ENCODE measurements at places on chromosomes 5 and 9.

- no peak for DNase-seq
Observed at GRCh38 chr9:96599298-96599697, 20.3 kb downstream of the CDC14B start.

DNA sequence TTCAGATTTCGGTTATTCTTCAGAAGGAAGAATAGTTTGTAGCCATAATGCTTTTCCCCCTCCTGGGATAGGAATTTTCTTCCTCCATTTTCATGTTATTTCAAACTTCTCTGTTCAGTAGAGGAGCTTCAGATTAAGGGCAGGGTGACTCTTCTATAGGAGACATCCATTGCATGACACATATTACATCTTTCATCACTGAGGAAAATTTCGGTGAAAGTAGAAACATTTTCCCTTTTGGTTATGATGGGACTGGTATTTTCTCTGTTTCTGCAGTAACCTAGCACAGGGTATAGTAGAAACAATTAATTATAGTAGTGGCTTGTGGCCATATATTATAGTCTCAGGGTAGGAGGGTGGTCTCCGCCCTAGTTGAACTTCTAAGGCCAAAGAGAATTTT lies 1.1 kb downstream of the IPO11 start:
- DNase-seq: no peak

DNA sequence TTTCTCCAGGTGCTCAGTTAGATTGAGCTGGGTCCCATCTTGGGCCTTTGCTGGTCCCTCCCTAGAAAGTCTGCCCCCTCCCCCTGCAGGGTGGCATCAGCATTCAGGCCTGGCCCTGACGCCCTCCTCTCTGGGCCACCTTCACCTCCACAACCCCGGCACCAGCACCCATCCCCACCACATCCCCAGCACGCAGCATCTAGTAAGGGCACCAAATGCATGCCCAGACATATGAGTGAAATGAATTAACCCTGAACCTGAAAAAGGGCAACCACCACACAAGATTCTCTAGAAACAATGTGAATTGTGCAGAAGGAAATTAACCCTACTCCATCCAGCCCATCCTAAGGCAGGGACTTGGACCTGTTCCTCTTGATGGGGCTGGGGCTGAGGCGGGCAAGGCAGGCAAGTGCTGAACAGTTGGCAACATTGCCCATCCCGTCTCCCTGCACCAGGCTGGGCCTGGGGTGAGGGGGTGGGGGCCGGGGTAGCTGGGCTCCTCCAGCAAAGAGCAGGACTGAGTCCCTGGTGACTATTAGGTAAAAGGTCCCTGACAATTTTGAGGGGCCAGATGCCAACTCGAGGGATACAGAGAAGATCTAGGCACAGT lies 125.9 kb downstream of the KCNIP1 start:
- DNase-seq: no peak

- DNase-seq: no peak
Observed at GRCh38 chr9:34590381-34591247, 1.1 kb upstream of the CNTFR start.

- no peak for DNase-seq
Observed at GRCh38 chr9:14351221-14351836, 37.4 kb upstream of the NFIB start.

DNA sequence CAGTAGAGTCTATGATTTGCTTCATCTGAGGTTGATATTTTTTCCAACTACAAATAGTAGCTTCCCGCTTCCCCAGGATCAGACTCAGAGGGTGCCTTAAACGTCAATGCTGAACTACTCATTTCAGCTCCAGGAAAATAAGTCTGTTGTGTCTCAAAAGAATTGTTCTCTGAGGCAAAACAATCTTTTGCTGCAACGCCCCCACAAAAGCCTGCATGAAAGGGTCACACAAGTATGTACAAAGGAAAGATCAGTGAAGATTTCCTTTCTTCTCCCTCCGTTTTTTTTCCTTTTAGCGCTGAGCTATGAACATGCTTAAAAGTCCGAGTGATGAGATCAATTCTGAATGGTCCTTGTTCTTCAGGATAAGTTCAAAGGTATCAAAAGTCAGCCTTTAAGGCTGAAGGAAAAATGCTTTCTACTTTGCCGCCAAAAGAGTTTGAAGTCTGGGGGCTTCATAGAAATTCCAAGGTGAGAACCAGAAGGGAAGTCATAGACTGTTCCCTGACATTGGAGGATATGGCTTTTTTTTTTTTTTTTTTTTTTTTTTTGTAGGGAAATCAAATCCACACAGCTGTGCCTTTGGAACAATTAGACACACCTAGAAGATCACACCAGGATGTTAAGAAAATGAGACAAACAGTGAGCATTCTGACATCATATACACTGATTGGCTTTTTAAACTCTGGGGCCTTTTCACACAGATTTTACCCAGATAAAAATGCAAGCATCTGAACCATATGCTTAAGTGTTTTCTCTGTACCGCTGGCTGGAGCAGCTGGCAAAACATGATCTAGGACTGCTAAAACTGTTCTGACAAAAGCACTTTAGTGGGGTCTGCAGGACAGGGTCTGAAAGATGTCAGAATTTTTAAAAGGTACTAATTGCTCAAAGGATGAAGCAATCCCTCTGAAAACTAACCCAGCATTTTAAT lies 329.3 kb downstream of the ENC1 start:
- DNase-seq: no peak

GRCh38 chr9:105051897-105052296 lies 123.9 kb upstream of the ABCA1 start:
- no peak for DNase-seq

DNA sequence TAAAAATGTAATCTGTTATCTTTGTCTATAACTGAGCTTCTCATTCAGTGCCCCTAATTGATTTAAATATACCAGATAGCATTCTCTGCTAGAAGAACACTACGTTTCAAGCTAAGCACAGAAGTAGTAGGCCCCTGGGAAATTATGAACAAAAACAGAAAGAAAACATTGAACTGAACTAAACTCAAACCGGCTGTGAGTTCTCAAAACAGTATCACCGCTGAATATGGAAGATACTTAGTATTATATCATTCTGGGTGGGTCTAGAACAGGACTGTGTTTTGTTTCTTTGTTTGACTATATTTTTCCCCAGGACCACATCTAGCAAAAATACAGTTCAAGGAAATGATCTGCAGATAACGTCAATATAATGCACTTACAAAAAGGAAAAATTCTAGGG lies 95.1 kb upstream of the HMHB1 start:
- no peak for DNase-seq

- no peak for DNase-seq
Observed at GRCh38 chr5:170159101-170159698, 53.5 kb downstream of the FOXI1 start.

- no peak for DNase-seq
Observed at GRCh38 chr9:33172256-33173238, 5.4 kb upstream of the B4GALT1 start.

DNA sequence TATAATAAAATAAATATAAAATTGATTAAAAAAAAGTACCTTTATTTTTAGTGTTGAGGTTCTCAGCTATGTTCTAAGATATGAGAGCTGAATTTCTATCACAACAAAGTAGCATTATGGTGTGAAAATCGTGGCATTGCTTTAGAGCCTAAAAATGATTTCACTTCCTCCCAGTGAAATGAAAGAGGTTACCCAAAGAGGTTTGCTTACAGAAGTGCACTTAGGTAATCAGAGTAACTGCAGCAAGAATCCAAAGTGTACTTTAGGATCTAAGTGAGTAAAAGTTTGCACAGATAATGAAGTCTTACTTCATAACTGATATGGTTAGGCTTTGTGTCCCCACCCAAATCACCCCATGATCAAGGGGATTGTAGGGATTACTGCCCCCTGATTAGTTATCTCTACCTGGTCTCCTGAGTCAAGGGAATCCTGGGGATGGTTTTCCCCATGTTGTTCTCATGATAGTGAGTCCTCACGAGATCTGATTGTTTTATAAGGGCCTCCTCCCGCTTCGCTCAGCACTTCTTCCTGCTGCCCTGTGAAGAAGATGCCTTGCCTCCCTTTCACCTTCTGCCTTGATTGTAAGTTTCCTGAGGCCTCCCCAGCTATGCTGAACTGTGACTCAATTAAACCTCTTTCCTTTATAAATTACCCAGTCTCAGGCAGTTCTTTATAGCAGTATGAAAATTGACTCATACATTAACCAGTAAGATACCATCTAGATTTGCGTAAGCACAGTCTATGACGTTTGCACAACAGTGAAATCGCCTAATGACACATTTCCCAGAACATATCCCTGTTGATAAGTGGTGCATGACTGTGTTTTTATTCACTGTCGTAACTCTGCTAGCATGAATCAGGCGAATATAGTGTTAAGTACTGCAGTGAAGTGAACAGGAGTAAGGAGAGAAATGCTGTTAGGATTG lies 40.3 kb upstream of the LRRC70 start:
- no peak for DNase-seq

DNA sequence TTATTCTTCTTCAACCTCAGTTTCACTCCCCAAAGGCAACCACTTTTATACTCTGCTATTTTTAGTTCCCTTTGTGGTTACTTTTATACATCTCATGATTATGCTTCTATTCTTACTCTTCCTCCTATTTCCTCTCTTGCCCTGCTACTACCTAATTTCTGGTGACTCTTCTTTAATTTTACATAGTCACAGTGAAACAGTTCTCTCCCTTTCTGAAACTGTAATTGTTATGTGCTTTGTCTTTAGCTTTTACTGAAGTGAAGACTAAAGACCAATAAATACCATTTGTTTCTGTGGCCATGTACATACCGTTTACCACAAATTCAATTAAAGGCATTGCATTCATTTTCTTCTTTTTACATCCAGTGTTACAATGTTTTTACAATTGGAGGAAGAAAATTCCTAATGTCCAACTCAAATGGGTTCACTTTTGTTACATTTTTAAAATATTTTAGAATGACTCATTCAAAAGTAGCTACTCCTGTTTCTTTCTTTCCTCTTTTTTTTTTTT lies 410.6 kb downstream of the PSAT1 start:
- peak; percentile 7 for DNase-seq

- no peak for DNase-seq
Observed at GRCh38 chr9:2824564-2824963, 19.3 kb downstream of the PUM3 start.

GRCh38 chr5:137360607-137361006 lies 138.5 kb downstream of the SPOCK1 start:
- DNase-seq: no peak

GRCh38 chr9:79559495-79560181 lies 12.1 kb upstream of the TLE4 start:
- no peak for DNase-seq

- no peak for DNase-seq
Observed at GRCh38 chr5:109351988-109352864, 57.5 kb downstream of the PJA2 start.

GRCh38 chr9:134403682-134404301 lies 77.5 kb downstream of the RXRA start:
- peak; percentile 75 for DNase-seq

GRCh38 chr5:854966-855743 lies 4.4 kb upstream of the ZDHHC11 start:
- DNase-seq: no peak

- no peak for DNase-seq
Observed at GRCh38 chr5:74542482-74542881, 98.0 kb downstream of the ENC1 start.

- no peak for DNase-seq
Observed at GRCh38 chr5:177346820-177347219, 4.6 kb downstream of the LMAN2 start.

GRCh38 chr5:172173564-172174153 lies 14.4 kb downstream of the STK10 start:
- DNase-seq: no peak
